Stimulated activated CD4-positive, alpha-beta T cell treated with anti-CD3 and anti-CD28 coated beads, Interleukin-15, amount 100 ng/mL, for 24 hours (primary cell): ENCODE measurements at places on chromosomes 6 and 20.

DNA sequence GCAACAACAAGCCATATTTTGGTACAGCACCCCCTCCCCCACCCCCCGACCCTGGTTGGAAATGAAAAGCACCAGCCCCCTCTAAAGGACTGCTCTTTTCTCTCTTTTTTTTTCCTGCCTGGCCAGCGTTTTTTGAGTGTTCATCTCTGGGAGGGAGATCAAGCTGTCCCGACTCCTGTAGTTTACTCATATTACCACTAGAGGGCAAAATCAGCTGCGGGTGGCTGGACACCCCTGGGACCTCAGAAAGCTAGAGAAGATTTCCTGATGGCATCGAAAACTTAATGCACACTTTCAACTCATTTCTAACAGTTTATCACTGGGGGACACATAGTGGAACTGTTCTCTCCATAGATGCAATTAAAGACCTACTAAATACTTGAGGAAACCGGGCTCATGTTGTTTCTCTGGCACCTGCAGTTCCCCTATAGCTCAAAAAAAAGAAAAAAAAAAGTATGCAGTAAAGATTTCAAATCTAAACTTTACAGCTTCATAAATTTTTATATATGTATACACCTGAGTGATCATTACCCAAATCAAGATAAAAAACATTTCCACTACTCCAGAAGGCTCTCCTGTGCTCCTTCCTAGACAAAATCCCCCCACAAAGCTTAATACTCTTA, 24.4 kb downstream of the CNBD2 start:
- DNase-seq: peak; percentile 40

- DNase-seq: no peak
These were observed 48.8 kb downstream of the EPB41L2 start for GRCh38 chr6:131014080-131014776.

GRCh38 chr6:139648430-139649000, 274.1 kb upstream of the CITED2 start:
- DNase-seq: no peak

GRCh38 chr6:45590226-45590625, 212.5 kb upstream of the SUPT3H start:
- DNase-seq: no peak

- no peak for DNase-seq
These were observed 56.0 kb downstream of the SMOC2 start for GRCh38 chr6:168496997-168497331.

DNA sequence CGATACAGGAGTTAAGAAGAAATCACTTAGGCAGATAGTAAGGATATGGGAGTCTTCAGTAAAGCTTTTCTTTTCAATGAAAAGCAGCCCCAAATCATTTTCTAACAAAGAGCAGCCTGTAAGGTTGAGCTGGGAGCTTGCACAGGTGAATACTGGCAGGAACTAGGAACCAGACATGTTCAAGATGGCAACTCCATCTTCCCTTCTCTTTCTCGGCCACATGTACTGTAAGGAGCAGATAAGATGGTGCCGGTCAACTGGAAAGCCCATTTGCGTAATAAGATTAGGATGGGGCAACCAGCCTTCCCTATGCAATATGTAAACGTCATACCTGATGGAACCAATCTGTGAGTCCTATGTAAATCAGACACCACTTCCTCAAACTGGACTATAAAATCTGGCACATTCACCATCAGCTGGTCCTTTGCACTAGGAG, 46.2 kb upstream of the RNGTT start:
- no peak for DNase-seq

- peak; percentile 86 for DNase-seq
These were observed 17.0 kb downstream of the UQCC2 start for GRCh38 chr6:33694401-33694931.

DNA sequence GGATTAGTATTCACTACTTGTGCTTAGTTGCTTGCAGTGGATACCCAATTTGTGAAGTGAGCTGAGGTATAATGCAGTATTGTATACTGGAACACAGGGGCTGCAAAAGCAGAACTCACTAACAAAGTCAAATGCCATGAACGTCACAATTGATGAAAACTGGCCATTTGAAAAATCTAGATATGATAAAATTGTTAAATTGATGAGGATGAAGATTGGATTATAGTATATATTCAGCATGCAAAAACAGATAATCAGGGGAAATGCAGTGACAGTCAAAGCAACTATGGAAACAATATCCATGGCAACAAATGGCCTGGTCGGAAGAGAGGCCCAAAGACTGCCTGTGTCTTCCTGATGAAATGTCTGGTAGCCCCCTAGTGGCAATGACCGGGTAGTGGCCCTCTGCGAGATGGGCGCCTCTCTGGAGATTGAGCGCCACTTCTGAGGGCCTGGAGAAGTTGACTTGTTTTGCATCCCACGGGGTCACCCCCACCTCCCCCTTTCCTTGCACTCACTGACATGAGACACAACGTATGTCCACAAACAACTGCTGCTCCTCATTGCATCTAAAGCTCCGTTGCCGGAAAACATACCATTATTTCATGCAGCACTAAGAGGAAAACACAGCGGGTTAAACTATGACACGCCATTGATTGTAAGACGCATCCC, 43.6 kb downstream of the C6orf15 start:
- peak; percentile 81 for DNase-seq

DNA sequence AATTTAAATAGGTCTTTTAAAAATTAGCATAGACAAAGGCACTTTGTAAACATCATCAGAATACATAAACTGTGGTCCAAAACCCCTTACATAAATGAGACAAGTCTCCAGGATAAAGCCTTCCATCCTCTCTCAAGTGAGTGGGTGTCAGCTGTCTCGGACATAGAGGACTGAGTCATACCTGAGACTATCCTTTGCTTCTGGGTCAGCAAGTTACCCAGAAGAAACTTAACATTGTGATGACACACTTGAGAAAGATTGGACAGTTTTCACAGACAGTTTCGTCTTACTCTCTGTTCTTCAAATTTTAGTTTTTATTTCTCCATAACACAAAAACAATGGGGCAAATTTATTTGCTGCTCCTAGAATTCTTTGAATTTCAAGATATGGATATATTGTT, 838.0 kb downstream of the DHX35 start:
- no peak for DNase-seq

DNA sequence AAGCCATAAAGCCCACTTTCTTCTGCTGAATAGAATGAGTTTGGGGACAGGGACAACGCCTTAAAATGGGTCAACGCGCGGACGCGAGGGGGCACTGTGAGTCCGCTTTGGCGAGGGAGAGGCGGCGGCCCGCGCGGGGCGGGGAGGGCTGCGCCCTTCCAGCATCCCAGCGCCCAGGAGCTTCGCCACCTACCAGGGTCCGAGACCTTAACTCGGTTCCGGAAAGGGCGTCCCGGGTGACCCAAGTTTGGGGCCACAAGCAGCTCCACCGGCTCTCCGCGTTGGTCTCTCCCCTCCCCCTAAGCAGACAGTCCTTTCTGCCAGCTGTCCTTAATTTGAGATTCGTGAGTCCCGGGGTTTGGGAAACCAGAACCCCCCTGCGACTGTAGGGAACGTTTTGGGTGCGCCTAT, 1.8 kb upstream of the SAMD5 start:
- peak; percentile 78 for DNase-seq

DNA sequence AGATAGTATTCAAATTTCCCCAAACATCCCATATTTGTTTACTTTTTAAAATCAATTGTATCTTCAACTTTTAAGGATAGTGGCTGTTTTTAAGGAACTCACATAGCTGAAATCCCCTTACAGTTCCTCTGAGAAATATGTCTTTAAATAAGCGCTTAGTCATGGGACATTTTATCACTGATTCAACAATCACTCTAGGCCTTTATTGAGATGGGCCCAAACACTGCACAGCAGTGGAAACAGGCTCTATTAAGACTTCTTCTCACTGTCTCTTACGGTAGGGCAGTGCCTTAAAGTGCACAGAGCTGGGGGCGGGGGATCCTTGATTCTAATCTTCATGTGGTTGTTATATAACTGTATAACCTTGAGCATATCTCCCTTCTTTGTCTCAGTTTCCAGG, 59.8 kb upstream of the RREB1 start:
- DNase-seq: no peak

DNA sequence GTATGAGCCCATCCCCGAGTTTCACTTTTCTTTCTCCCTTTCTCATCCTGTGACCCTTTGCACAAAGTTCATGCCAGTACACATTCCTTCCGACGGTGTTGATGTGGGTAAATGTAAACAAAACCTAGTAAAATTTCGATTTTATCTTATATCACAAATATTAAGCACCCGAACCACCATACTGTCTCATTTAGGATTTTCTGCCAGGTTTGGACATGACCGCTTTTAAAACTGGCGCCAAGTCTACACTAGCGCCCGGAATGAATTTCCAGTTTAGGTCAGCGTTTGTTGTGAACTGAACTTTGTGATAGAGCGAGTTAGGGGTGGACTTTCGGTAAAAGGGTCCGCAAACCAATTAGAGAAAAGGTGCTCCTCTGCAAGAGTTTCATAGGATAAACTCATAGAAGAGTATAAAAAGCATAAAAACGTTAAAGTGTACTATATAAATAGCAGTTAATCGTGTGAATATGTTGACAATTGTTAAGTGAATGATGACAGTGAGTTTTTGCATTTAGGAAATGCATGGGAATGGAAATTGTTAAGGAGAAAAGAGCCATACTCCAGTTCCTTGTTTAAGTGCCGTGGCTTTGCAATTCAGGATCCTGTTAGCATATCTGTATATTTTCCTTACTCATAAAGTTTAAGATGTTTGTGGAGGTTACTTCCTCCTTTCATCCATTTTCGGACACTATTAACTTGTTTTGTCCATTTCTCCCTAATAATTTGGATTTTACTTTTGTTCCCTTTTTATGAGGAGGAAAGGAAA, 937 bp downstream of the AKAP7 start:
- no peak for DNase-seq

DNA sequence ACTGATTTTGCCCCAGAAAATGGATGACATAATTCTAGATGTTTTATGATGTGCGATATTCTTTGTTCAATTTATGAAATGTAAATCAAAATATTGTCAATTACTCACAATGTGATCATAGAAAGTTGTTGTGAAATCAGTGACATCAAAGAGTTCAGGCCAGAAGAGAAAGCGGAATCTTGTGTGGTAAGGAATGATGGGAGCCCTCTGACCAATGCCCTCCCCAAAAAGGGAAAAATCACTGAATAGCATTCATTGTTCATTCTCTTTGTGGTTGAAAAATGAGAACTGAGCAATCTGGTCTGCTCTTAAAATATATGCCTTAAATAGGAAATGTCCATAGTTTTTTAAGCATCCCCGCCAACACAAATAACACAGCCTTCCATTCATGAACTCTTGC, 247.1 kb upstream of the GRIK2 start:
- DNase-seq: no peak

DNA sequence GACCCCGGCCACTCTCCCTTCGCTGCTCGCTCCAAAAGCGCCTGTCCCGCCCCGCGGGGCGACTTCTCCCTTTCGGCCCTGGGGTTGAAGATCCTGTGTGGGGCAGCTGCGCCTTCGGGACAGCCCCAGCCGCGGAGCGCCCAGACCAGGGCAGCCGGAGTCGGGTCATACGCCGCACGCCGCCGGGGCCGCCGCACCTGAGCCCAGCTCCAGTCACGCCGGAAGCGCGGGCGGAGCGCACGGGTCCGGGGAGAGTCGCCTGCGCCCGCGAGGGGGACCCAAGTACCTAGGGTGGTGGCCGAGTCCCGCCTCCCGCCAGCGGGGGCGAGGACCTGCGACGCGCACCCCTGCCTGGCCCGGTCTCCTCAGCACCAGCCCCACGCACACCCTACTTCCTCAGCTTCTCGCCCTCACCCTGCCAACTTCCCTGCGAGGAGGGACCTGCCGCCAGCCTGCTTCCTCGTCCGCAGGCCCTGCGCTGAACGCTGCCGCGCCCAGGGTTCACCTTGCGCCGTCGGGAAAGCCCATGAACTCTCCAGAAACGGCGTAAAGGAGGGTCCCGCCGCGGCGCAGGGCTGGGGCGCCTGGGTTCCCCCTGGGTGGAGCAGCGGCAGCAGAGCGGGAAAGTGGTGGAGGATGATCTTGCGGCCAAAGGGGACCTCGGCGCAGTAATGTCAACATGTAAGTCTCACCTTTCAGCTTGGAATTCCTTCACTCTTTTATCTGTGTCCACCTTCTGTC, at the start of gene ADGRG6:
TSS of gene ADGRG6 (plus strand) at position 357 of the 741 bp plus-strand sequence. CDS start at position 680, 323 bp downstream.
- DNase-seq: peak; percentile 75

DNA sequence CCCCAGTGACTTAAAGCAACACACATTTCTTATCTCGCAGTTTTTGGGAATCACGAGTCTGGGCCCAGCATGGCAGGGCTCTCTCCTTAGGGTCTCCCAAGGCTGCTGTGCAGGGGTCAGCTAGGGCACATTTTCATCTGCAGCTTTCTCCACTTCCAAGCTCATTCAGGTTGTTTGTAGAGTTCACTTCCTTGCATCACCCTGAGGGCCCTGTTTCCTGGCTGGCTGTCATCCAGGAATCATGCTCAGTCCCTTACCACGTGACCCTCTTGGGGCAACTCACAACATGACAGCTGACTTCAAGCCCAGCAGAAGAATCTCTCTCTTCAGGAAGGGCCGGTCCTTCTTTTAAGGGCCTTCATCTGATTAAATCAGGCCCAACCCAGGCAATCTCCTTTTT, 21.3 kb downstream of the SNAP25 start:
- no peak for DNase-seq

- DNase-seq: no peak
These were observed 157.7 kb upstream of the GGTLC1 start for GRCh38 chr20:24146231-24146634.

DNA sequence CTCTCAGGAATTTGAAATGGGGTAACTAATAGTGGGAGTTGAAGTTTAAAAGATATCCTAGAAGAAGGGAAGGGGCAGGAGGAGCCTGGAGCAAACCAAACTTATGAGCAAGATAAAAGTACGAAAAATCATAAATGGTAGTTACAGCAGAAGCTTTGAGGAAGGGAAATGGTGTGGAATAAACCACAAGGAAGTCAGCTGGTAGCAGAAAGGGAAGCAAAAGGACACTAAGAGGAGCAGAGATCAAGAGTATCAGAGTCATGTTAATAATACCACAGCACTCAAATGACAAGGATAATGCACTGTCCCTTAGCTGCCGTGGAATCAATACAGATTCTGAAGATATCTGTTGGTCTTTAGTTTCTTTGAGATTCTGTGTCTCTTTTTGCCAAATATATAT, 44.9 kb upstream of the CCDC28A start:
- DNase-seq: no peak

- no peak for DNase-seq
These were observed 62.9 kb downstream of the GTF2H5 start for GRCh38 chr6:158230967-158231550.

DNA sequence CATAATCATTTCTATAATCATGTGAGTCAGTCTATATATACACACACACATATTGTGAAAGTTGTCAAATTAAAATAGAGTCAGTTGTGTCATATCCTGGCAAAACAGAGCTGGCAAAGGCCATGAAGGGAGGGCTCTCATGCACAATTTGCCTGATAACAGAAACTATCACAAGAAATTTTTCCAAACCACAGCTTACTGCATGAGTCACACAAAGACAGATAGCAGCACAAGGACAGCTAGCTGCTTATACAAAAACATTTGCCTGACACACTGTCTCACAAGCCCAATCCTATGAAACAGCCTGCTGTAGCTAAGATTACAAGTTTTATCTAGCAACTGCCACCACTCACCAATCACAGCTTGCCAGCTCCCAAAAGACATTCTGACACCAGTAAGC, 848.5 kb upstream of the MAN1A1 start:
- peak; percentile 1 for DNase-seq
